Activated CD4-positive, alpha-beta T cell treated with anti-CD3 and anti-CD28 coated beads, Interleukin-2, amount 50 U/mL, for 1 hour (primary cell): ENCODE measurements at places on chromosomes 11 and 22.

- DNase-seq = no peak
Measured at GRCh38 chr11:42043312-42043711, 583.9 kb upstream of the LRRC4C start.

- DNase-seq = peak; percentile 55
Measured at GRCh38 chr22:30266445-30267381, at the start of gene OSM. TSS of gene OSM (minus strand) at chr22:30266851. CDS start at chr22:30266799, 52 bp downstream.

- no peak for DNase-seq
Measured at GRCh38 chr22:23230348-23231068, 50.2 kb downstream of the BCR start.

- no peak for DNase-seq
Measured at GRCh38 chr11:2099516-2100349, 39.5 kb downstream of the IGF2 start.

GRCh38 chr11:125088576-125089455 lies 22.6 kb downstream of the TMEM218 start:
- DNase-seq = no peak

DNA sequence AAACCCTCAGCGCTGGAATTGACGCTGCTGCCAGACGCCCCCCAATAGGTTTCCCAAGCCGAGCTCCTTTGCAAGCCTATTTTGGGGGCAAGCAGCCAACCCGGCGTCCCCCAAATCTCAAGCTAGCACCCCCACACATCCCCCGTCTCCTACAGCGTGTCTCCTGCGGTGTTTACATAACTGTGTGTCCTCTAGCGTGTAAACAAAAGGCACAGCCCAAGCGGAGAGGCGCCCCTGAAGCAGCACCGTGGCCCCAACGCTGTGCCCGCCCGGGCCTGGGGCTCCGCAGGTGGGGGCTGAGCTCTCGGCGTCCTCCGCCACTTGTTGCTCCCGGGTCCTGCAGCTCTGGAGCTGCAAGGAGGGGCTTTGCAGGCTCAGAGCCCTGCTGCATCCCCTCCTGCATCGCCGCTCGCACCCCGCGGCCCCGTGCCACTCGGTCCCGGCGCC lies 1.6 kb downstream of the CADM1 start:
- DNase-seq = no peak

- DNase-seq = no peak
Measured at GRCh38 chr11:90587896-90588295, 365.0 kb upstream of the CHORDC1 start.

DNA sequence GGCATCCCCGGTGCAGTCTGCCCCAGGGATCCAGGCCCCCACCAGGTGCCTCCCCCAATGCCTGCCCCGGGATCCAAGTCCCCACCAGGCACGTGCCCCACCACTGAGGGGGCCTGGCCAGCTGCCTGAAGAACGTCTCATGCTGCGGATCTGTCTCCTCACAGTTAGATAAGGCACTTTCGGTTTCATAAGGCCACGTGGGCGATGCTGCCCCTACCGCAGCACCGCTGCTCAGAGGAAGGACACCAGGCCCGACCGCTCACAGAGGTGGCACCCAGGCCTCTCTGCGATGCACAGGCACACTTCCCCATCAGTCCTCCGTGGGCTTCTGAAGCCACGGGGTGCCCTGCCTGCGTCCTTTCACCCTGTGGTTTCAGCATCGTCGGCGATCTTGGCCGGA lies 68.1 kb upstream of the BID start:
- DNase-seq = peak; percentile 10

DNA sequence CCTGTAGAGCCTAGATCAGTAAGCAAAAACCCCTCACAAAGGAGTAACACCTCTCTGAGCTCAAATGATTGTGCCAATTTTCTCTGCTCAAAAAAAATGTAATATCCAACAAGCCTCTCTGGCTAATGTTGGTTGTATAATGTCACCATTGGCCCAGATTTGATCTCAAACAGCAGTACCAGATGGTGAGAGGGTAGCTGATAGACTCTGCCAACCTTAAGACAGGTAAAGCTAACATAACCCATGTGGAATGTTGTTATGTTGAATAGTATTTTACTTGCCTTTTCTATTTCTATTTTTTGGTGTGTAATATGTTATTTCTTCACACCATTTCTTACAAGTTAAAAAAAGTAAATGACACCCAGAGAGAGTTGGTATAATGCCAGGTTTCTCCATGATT lies 166.7 kb upstream of the GUCY1A2 start:
- no peak for DNase-seq

GRCh38 chr22:46823654-46824053 lies 61.2 kb downstream of the TBC1D22A start:
- no peak for DNase-seq

GRCh38 chr11:32045456-32045855 lies 45.4 kb upstream of the RCN1 start:
- DNase-seq = no peak

DNA sequence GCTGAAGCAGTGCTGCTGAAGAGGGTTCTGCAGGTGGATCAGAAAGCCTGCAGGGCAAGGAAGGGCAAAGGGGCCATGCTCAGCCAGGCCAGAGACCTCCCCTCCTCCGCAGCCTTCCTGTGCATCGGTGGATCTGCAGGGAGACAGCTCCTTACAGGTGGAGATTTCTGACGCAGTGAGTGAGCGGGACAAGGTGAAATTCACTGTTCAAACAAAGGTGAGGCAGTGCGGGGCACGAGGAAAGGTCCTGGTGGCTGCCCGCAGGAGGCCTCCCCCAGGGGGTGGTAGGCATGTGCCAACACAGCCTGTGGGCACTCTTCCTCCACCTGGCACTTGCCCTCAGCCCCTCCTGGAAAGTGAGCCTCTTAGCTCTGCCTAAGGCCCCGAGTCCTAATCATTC lies 8.6 kb downstream of the CFL1 start:
- no peak for DNase-seq

DNA sequence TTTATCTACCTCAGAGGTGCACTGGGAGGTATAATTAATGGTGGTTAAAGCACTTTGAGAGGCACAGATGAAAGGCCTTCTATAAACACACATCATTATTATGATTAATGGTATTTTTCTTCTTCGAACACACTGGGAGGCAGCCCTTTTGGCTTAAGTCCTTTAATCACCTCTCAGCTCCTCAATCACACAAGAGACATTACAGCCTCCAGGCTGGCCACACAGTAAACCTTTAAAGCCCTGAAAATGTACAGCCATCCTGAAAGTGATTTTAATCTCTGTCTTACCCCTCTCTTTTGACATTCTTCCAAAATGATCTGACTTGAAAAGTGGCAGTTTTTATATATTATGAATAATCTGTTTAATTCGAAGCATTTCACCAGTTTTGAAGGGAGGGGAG lies 54.3 kb upstream of the VSTM5 start:
- DNase-seq = no peak

GRCh38 chr22:20110359-20110985 lies 5.4 kb upstream of the RANBP1 start:
- no peak for DNase-seq

DNA sequence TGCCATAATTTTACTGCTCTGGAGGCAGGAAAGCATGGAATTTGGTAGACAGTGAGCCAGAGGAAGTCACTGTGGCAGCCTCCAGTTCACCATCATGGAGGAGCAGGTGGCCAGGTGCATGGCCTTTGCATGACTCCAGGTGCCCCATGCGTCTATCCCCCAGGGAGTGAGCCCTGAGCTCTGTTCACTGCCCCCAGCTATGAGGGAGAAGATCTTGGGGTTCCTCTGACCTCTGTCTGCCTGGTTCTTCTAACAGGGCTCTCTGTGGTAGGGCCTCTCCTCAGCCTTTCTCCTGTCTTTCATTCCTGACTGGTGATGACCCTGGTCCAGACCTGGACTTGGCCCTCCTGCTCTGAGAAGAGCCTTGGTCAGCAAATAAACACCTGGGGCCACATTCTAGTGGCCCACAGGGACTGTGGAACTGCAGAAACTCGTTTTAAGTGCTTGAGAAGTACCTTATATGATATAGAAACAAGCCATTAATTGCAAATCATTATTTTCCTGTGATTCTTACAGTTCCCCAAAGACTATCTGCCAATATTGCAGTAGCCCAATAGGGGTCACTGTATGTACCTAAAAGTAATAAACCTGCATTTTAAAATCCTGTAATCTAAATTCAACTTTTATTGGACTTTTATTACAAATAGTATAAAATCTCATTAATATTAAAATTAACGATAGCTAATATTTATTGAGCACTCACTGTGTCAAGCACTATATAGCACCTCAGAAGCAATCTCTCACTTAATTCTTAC lies 120.0 kb upstream of the SYT13 start:
- DNase-seq = no peak

- no peak for DNase-seq
Measured at GRCh38 chr11:18233912-18234311, 2.7 kb downstream of the SAA4 start.

- DNase-seq = no peak
Measured at GRCh38 chr11:96551136-96551535, 161.3 kb downstream of the JRKL start.
